GM23338 (cell line): ENCODE measurements at places on chromosomes 16 and 17. TPM values are rescaled to one million over a fixed set of nuclear protein-coding genes. Genes with fewer than 3 reads are reported as not detected.

WSCD1 gene
- 35.8 and 38.9 TPM in 2 replicates for total RNA-seq

CACNG4 gene
- total RNA-seq, result 4.0 and 4.1 TPM in 2 replicates

GRCh38 chr17:3983606-3984484, 19.6 kb upstream of the ATP2A3 start:
- H3K4me1 ChIP-seq, result peaks cover 22% of the 10 kb centered on the region
- H3K4me3 ChIP-seq, result no peak overlapping the region
- no peaks in the 10 kb centered on the region for H3K36me3 ChIP-seq
- H3K27me3 ChIP-seq, result no peaks in the 10 kb centered on the region
- no peak overlapping the region for H3K27ac ChIP-seq
- peak; percentile 46 for DNase-seq

- H3K27ac ChIP-seq, result peak overlapping the region; percentile 95
- no peaks in the 10 kb centered on the region for H3K36me3 ChIP-seq
- H3K4me3 ChIP-seq, result peak overlapping the region; percentile 89
- DNase-seq, result peak; percentile 94
- H3K4me1 ChIP-seq, result peaks cover 41% of the 10 kb centered on the region
These were observed 14.2 kb downstream of the NAA60 start for GRCh38 chr16:3457434-3458252.
